ENCODE measurements at places on chromosomes 13 and 19.

DNA sequence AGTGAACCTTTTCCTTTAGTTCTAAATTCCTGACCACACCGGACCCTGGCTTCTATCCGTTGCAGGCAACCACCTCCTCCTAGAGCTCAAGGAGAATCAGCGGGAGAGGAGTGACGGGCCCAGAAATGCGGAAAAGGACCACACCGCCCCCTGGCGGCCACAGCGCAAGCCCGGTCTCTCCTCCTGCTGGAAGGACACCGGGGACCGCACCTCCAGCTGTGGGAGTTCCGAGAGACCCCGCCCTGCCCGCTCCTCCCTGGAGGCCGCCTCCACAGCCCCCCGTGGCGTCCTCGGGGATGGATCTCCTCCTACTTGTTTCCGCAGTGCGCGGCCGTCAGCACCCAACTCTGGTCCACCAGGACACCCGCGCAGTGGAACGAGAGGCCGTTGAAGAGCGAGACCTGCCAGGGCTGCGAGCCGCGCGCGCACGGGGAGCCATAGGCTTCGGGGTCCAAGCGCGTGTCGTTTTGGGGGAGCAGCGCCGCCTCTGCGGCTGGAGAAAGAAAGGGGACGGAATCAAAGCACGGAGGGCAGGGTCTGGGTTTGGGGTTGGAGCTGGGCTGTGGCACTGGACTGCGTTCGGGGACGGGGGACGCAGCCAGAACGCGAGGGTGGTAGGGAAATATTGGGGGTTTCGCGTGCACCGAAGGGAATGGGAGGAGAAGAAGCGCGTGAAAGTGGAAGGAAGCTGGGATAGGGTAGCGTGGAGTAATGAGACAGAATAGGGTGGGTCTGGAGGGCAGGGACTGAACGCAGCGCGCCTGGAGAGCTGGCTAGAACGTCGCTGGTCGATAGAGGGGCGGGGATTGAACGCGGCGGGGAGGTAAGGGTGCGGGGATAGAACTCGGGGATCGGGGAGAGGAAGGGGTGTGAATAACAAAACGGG lies 2.5 kb downstream of the KLK10 start:
- peak; percentile 91 for DNase-seq

GRCh38 chr13:99356262-99357091 lies 49.3 kb upstream of the GPR183 start:
- no peak for DNase-seq

DNA sequence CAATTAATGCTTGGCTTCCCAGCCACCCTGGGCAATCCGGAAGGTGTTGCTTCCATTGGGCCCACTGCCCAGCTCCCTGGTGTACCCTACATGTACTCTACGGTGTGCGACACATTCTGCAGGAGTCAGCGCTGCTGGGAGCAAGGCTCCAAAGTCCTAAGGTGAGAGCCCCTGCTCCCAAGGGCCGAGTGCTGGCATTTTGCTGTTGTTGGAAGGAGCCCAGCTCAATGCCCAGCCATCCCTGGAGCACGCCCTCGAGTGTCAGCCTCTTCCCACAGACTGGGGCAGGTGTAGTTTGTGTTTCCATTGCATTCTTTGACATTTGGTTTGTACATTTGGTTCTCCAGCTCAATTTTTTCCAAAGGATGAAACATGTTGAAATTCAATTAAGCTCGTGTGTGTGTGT lies 64.6 kb downstream of the GGACT start:
- DNase-seq, result no peak

DNA sequence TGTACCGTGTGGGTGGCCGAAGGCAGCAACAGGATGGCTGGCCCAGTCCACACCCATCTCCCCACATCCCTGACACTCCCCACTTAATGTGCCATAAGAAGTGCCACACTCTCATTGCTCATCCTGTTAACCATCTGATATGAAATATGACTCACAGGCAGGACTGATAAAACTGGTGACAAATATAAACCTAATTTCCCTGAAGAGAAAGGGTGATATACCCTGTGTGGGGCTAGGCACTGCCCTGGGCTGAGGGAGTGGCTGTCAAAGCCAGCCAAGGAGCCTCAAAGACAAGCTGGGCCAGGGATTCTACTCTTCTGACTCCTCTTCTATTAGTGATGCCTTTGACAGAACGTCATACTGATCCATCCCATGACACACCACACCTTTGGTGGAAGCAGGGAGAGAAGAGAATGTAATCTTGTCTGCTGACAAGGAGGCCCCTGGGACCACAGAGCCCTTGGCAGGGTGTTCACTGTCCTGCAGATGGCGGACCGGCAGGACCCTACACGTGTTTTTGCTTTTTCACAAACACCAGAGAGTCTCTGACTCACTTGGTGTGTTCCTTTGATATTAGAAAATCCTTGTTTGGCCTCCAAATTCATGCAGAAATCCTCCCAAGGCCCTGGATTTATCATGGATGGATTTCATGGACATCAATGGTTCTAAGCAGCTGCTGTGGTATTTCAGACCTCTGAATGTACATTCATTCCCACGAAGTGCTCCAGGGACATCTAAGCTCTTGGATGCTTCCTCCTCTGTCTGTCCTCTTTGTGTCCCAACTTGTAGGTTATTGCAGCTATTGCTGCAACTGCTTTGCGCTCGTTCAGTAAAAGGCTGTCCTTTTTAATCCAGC lies 98.0 kb upstream of the WASF3 start:
- DNase-seq, result no peak

GRCh38 chr19:17841810-17842662 lies 5.7 kb downstream of the JAK3 start:
- DNase-seq, result peak; percentile 99

GRCh38 chr13:35524171-35524570 lies 47.7 kb upstream of the MAB21L1 start:
- no peak for DNase-seq

GRCh38 chr19:32308431-32309077 lies 36.9 kb upstream of the ZNF507 start:
- no peak for DNase-seq

DNA sequence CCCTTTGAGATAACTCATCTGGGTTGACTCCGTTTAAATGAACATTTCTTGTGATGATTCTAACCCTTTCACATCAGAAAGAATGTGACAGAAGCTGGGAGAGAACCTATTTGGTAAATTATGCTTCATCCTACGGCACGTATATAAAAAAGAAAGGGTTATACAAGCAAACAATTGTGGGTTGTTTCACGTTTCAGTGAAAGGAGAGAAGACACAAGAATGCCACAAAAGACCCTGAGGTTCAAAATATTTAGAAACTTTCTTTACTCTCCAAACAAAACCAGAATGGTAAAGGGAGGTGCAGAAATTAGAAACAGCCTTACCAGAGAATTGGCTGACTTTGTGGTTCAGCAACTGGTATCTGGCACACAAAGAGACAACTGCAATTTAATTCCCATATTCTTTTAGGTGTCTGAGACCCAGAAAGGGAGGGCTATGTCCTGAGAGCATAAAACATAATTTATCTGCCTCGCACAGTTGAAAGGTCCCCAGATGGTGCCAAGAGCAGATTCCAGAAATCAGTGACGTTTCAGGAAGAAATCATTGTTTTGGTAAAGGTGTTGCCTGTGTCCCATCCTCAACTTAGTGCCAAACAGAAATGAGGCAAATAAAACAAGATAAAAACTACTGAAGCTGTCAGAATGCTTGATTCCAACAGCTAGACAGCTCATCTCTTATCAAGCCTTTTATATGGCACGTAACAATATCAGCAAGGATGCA lies 361.4 kb downstream of the EFNB2 start:
- DNase-seq, result no peak

- DNase-seq, result no peak
Observed at GRCh38 chr13:34114581-34114980, 296.6 kb downstream of the RFC3 start.

DNA sequence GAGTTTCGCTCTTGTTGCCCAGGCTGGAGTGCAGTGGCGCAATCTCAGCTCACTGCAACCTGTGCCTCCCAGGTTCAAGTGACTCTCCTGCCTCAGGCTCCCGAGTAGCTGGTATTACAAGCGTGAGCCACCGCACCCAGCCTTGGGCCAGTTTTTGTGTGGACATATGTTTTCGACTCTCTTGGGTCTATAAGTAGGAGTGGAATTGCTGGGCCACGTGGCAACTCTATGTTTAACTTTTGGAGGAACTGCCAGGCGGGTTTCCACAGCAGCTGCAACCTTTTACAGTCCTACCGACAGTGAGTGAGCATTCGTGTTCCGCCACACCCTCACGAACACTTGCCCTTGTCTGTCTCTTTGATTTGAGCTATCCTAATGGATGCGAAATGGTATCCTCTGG lies 44.9 kb downstream of the BICRA start:
- DNase-seq, result no peak

GRCh38 chr13:101919541-101920181 lies 467.2 kb downstream of the ITGBL1 start:
- no peak for DNase-seq

DNA sequence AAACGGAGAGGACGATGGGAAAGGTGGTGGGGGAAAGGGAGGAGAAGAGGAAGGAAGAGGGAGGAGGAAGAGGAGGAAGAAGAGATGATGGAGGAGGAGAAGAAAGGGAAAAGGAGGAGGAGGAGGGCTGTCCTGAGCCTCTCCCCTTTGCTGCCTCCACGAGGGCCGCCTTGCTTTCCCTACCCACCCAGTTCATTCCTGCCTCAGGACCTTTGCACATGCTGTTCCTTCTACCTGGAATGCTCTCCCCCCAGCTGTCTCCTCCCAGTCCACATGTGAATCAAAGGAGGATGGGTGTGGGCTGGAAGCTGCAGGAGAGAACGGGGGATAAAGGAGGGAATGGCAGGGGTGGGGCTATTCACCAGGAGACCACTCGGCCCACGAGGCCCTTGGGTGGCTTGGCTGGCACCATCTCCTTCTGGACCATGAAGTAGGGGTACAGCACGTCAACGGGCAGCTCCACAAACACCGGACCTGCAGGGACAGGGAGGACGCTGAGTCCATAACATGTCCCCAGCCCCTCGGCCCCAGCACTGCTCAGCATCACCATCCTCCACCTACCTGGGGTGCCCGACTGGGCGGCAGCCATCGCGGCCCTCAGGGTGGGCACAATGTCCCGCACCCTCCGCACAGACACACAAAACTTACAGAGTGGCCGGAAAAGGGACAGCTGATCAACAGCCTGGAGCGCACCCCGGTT lies 15.3 kb downstream of the SYDE1 start:
- no peak for DNase-seq

DNA sequence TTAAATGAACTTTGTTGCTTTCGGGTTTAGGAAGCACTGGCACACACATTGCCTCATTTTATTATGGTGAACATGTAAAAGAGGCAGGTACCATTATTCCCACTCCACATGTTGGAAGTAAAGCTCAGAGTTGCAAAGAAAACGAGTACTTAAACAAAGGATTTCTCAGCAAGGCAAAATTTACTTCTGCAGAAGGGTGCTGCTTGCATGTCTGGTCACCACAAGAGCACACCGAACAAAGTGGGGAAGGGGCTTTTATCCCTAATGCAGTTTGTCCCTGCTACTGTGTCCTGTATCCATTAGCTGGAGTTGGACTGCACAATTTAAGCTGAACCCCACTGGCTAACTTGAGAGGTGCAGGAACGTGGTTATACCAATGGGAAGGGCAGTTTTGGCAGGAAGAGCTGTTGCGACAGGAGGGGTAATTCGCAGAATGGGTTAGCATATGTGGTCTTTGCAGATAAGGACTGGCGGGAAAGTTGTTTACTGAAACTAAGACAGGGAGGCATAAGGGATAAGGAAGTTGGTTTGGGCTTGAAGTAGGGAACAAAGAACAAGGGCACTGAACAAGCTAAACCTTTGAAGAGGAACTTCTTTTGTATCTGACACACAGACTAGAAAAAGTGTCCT lies 545.5 kb downstream of the UQCRFS1 start:
- no peak for DNase-seq

DNA sequence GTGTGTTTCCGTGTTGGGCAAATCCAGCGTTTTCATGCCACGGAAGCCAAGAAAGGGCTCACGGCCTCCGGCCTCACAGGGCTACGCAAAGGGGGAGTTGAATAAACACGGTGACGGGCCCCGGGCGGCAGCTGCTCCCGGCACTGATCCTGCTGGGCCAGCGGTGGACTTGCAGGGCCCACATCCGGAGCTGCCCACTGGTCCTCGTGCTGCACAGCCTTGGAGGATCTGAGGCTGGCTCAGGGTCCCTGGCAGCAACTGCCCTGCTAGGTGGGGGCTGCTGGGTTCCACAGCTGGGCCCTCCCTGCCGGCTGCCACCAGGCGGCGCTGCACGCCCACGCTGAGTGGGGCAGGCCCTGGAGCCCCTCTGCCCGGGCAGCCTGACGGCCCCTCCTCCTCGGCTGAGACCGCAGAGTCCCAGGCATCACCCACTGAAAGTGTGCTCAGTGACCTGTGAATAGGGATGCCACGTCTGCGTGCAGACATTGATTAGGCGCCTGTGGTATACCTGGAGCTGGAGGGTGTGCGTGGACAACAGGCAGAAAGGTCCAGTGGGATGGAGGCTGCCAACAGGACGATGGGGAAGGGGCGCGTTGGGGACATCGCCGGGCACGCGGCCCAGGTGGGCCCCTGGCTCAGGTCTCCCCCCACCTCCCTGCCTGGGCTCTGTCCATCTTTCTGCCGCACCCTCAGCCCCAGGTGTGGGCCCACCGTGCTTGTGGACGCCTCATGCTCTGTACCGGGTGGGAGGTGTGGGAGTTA lies 5.3 kb upstream of the HCN2 start:
- peak; percentile 98 for DNase-seq

DNA sequence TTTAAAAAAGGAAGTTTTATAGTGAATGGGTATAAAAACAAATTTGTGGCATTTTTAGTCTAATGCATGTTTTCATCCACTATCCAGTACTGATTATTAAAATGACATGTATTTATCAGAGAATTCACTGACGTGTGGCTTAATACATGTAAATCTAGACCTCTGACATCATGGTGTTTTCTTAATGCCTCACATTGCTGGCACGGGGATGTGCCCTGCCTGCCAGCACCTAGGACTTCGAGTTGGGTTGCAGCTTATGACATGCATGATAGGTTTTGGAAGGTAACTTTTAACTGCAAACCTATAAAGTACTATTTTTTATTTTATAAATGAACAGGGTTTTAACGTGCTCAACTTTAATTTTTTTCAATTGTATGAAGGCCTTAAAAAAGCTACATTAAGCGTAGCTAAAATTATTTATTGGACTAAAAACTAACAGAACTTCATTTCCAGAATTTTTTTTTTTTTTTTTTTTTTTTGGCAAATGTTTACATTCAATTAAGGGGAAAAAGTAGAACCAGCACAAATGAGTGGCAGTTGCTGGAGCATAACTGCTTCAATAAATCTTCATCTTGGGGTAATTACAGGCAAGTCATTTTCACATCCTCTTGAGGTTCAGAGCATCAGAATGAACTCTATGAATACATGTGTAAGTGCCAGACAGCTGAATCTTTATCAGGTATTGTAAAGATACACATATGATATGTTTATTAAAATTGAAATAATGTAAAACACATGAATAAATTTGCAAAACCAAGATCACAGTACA lies 16.3 kb downstream of the METTL21C start:
- DNase-seq, result no peak

DNA sequence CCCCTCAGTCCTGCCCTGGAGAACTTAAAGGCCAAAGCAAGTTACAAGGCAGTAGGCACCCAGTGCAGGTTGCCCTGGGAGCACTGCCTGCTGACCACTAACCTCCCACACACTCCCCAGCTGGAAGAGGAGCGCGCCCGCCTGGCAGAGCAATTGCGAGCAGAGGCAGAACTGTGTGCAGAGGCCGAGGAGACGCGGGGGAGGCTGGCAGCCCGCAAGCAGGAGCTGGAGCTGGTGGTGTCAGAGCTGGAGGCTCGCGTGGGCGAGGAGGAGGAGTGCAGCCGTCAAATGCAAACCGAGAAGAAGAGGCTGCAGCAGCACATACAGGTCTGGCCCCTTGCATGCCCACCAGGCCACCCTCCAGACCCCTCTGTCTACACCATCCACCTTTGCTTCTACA lies 61.1 kb downstream of the KCNC3 start:
- no peak for DNase-seq

Data from 8988T (cell line).